ENCODE measurements at places on chromosomes 12 and 14. TPM values are rescaled to one million over a fixed set of nuclear protein-coding genes. Genes with fewer than 3 reads are reported as not detected.

DNA sequence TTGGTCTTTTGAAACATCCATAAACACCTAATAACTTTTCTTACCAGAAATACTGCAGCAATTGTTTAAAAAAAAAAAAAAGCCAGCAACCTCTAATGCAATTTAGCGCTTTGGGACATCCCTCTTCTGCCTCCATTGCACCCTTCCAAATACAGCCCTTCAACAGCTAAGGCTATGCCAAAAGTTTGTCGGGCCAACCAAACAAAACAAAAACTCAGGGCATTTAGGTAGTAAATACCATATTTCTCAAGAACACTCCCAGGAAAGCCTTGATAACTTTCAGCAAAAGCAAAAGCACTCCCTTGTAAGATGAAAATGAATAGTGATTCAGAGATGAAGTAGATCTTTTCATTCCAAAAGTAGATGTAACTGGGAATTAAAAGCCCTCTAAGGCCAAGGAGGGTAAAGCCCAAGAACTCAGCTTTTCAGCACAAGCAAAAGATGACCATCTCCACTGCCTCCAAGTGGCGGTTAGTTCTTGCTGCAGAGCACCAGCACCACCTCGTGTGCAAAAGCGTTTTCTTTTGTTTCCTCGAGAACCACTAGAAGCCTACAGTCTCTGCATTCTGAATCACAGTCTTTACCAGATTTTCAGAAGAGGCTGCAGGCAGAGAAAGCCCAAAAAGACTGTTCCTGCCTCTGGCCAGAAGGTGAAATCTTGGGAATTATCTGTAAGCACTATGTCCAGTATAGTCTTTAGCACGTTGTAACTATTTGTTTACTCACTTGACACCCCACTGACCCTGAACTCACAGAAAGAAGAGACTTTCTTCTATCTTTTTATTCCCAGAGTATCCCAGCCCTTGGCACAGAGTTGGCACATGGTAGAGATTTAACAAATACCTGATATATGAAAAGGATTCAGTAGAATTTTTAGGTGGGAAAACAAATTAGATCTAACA, 53.1 kb downstream of the SIX6 start:
- peak; percentile 16 for DNase-seq

DNA sequence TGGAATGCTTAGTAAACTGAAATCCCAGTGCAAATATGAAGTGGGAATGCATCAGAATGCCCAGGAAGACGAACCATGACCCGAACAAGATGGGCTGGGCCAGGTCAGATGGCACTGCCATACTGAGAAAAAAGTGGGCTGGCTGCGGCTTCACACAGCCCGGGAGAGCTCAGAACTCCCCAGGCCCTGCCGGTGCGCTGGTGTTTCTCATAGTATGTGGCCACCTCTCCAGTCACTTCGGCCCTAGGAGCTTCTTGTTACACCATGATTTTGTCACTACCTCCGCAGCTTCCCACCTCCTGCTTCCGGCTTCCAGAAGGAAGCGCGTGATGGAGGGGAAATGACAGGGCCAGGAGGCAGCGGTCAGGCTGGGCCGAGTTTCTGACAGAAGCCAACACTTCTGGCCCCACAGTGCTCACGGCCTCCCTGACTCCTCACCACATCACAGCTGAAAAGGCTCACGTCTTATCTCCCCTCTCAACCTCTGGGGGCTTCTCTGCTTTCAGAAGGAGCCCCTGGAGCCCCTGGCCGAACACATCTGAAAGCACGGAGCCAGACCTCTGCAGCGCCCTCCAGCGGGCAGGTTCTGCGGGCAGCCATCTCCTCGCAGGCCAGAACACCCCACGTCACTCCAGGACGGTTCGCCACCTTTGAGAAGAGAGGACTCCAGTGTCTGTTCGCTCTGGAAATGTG, 30.7 kb downstream of the DAD1 start:
- DNase-seq: peak; percentile 86

- DNase-seq: no peak
These were observed 17.0 kb upstream of the IRF2BPL start for GRCh38 chr14:77045238-77046162.

DNA sequence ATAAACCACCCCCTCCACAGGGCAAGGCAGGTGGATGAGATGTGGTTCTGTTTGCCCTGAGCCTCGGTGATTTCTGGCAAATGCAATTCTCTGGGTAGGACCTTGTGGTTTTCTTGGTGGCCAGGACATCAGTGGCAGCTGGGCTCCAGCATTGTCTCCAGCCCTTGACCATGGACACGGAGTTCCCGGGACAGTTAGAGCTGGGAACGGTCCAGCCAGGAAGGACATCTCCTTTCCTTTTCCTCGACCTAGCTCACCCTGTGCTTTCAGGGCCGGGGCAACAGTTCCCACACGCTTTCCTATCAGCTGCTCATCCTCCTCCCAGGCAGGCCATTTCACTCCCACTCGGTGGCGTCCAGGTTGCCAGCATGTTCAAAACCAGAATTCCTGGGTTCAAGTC, 9.2 kb downstream of the SERPINA4 start:
- no peak for DNase-seq

DNA sequence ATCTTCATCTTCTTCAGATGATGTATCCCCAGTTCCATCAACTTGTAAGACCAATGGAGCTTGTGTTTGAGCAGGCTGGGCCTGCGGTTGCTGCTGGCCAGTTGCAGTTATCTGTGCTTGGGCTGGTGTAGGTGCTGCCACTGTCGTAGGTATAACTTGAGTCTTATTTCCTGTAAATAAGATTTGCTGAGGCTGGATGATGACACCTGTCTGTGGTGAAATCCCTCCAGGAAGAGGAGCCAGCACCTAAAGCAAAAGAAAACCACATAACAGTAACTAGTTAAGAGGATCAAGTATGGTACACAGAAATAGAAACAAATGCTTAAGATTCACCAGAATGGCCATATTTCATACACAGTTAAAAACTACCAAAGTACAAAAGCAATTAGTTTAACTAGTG, 28.2 kb downstream of the GTF2A1 start:
- peak; percentile 17 for DNase-seq

TMEM30B gene
- 1.4 TPM for total RNA-seq

GRCh38 chr14:61632807-61633206, 62.5 kb upstream of the HIF1A start:
- no peak for DNase-seq

AGAP2 gene
- 38.4 TPM for total RNA-seq

CACNB3 gene
- total RNA-seq: 11.0 TPM

TCL1B gene
- not detected for total RNA-seq

- no peak for DNase-seq
These were observed 174.3 kb upstream of the PWP1 start for GRCh38 chr12:107511292-107511691.

DNA sequence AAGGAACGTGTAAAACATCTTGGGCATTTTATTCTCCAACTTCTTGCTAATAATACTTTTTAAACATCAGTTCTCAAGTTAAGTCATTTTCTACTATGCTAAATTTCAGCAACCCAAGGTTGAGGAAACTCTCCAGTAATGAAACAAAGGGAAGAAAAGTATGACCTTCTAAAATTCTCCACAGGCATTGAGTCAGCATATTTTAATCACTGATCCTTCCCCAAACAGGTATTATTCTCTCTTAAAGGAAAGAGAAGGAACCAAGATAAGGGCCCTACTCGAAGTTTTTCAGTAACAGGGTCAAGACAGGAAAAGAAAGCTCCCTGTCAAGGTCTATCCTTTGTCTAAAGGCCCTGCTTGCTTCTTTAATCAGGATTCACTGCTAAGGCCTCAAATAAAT, 3.0 kb downstream of the KICS2 start:
- DNase-seq: no peak

CCDC197 gene
- total RNA-seq: 0.20 TPM

DNA sequence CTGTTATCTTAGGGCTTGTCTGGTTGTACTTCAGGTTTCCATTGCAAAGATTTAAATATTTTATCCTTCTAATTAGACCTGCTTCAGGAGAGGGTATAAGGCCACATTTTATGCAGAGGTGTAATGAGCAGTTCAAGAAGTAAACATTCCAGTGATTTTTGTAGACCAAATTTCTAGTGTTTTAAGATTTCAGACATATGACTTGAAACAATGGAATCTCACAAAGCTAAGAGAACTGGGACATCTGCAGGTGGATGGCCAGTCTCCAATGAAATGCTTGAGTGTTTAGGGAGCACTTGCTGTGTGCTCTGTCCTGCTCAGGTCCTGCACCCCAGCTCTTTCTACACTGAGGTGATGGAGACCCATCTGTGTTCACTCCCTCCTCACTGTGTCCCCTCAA, 7.9 kb downstream of the C14orf132 start:
- no peak for DNase-seq
